ENCODE measurements at places on chromosomes 2 and 18.

DNA sequence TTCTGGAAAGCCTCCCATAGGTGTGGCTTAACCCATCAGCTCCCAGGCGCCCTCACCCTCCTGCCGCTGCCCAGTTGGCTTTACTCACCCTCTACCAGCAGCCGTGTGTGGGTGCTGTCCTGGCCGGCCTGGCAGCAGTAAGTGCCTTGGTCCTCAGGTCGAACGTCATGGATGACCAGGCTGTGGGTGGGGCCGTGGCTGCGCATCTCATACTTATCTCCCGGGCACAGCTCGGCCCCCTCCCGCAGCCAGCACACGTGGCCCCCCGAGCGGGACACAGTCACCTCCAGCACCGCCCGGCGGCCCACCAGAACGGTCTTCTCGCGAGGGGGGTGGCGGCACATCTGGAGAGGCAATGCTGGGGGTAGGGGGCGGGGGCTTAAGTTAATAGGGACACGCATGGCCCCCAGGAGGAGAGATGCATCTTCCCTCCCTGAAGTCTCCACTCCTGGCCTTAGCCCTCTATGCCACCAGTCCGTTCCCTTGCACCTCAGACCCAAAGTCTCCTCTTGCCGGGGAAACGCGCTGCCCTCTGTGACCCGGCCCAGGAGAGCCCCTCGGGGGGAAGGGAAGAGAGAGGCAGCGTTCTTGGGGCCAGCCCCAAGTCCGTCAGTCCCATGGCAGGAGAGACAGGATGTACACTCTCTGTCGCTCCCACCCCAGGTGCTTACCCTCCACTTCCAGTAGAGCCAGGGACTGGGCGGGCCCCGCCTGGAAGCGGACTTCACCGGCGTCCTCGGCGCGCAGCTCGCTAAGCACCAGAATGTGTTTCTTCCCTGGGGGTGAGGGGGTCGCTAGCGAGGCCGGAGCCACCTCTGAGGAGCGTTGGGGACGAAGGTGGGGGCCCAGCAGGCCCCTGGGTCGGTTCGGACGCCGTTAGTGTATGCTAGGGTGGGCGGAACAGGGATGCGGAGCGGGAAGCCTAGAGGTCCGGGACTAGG lies 7.9 kb downstream of the TMEM198 start:
- peak; percentile 49 for DNase-seq

- DNase-seq, result peak; percentile 67
Measured at GRCh38 chr2:159614534-159615366, 1.6 kb downstream of the BAZ2B start.

DNA sequence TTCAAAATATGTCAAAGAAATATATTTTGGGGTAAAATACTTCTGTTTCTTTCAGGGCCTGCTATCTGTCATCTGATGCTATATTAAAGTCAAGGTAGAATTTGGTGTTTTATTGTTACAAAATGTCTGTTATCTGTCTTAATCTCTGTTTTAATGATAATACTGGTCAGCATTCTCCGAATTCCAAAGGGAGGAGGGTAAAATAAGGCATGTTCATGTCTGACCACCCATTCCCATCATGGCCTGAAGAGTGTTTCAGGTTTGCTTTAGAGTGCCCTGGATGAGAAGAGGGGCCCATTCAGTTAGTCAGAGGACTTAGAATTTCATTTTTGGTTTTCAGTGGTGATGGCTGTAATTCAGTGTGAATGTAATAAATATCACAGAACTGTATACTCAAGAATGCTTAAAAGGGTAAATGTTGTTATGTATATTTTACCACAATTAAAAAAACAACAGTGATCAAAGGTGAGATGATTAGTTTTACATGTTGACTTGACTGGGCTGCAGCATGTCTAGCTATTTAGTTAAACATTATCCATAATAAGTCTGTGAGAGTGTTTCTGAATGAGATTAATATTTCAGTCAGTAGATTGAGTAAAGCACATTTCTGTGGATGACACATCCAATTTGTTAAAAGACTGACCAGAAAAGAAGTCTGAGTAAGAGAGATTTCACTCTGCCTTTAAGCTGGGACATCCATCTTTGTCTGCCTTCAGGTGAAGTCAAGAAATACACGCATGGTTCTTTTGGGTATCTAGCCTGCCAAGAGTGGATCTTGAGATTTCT lies 467.9 kb upstream of the SYT4 start:
- DNase-seq, result no peak

DNA sequence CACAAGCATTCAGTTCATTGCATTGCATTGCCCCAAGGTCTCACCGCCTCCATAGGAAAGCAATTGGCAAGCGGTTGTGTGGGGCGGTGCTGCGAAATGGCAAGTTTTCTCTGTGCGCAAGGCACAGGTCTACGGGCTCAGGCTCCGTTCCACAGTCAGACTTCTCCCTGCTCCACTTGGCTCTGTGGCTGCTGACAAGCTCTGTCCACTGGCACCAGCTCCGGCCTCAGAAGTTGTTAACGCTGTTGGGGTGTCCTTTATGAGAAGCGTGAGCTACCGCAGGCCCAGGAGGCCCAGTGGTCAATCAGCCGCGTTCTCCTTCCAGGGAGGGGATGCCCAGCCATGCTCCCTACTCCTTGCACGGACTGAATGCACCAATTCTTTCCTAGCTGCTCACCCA lies 87.0 kb upstream of the GATA6 start:
- DNase-seq, result no peak

DNA sequence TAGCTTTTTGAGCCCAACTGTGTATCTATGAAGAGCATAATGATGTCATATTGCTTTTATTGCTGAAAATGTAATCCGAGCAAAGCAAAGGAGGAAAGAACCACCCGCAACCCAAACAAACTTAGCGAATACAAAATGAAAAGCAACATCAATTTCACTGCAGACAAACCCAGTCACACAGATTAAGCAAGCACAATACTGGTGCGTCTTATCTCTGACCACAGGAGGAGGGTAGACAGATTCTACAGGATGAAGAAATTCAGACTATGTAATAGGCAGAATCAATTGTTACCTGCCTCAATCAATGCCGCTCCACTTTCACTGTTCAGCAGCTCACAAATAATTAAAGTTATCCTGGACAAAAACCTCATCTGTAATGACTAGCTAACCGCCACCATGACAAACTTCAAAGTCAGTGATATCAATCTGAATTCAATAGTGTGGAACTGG lies 115.5 kb upstream of the SP3 start:
- no peak for DNase-seq
